ENCODE measurements at places on chromosomes 6 and 20. TPM values are rescaled to one million over a fixed set of nuclear protein-coding genes. Genes with fewer than 3 reads are reported as not detected.

DNA sequence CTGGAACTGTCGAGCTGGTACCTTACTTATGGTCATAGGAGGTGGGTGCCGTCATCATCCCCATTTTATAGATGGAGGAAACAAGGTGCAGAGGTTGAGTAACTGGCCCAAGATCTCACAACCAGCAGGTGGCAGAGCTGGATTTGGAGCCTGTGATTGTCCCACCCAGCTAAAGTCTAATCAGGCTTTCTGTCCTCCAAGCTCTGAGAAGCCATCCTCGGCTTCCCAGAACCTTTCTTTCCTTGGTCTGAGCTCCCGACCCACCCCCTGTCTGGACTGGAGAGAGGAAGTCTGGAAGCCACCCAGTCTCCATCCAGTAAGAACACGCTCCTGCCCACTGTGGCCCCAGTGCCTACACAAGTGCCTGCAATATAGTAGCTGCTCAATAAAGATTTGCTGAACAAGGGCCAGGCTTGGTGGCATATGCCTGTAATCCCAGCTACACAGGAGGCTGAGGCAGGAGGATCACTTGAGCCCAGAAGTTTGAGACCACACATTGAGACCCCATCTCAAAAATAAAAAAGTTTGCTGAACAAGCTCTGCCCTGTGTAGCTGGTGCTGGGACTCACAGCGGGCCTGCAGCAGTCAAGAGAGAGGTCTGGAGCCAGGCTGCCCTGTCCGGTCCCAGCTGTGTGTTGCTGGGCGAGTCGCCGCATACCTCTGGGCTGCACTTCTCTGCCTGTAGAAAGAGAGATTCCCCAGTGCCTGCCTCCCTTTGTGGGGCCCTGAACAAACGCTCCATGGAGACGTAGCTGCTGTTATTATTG lies 32.5 kb upstream of the DLGAP4 start:
- peak; percentile 15 for DNase-seq

DNA sequence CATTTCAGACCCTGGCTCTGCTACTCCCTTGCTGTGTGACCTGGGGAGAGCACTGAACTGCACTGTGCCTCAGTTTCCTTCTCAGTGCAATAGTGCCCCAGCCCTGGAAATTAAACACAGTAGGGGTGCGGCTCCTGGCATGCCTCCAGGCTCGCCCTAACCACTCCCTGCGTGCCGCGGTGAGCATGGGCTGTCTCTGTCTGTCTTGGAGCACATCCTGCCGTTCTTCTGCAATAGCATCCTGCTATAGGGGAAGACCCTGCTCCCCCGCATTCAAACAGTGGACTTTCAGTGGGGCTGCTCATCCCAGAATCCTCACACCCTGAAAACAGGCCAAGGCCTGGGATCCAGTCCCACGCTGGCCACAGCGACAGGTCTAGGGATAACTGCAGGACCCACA lies 129.5 kb downstream of the FOXC1 start:
- no peak for DNase-seq

DNA sequence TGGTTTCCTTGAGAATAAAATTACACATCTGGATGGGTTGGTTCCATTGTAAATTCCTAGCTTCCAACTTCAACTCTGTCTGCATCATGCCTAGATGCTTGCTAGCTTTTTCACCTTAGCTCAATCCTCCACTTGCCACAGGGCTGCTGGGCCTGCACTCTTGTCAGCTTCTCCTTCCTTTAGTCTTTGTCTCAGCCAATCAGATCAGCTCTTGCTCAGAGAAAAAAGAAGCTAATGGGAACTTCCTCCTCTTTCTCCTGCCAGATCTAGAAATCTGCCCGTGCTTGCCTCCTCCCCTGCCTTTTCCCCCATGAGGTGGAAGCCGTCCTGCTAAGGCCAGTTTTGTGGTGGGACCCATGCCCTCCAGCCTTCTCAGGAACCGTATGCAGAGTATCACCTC lies 18.5 kb downstream of the RAE1 start:
- no peak for DNase-seq

The SLC35D3 gene
- not detected for total RNA-seq
